Stomach (tissue), 19 donors: ENCODE measurements at places on chromosomes 11 and 22. TPM values are rescaled to one million over a fixed set of nuclear protein-coding genes. Genes with fewer than 3 reads are reported as not detected.

- DNase-seq: no peak
- H3K4me3 ChIP-seq: no peak overlapping the region
- H3K27ac ChIP-seq: no peak overlapping the region
- H3K4me1 ChIP-seq: no peaks in the 10 kb centered on the region
- H3K36me3 ChIP-seq: no peaks in the 10 kb centered on the region
Measured at GRCh38 chr11:132640952-132641351, 891.3 kb downstream of the OPCML start.

DNA sequence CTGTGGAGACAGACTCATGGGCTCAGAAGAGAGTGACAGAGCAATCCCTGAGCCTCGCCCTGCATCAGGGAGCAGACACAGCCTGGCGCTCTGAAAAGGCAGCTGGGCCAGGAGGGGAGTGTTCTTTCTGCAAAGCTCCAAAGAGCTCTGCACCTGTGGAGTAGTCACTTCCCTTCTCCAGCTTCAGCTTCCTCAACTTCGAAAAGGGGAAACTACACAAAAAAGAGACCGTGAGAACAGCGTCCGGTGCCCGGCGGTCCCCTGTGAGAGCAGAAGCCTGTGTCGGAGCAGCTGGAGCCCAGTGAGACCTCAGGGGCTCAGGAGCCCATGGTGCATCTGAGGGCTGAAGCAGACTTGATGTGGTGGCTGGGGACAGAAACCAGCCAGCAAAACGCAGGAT is 35.1 kb downstream of the TP53I11 start:
- no peaks in the 10 kb centered on the region for H3K27me3 ChIP-seq
- no peak for DNase-seq
- H3K4me3 ChIP-seq: no peak overlapping the region
- no peak overlapping the region for H3K27ac ChIP-seq
- peaks cover 25% of the 10 kb centered on the region for H3K4me1 ChIP-seq

DNA sequence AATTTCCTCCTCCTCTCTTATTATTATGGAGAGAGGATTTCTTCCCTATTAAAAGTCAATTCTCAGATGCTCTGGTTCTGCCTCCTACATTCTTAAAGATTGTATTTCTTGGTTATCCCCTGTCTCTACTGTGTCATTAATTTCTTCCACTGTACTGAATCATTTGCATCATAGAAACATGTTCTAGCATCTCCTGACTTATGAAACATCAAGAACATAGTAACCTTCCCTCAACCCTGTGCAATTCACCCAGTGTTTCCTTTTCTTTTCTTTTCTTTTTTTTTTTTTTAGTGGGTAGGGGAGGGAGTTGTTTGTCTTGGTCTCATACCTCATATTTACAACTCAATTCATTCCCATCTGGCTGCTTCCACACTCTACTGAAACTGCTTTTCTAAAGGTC is 288.0 kb upstream of the PLET1 start:
- no peak overlapping the region for H3K4me3 ChIP-seq
- no peaks in the 10 kb centered on the region for H3K27me3 ChIP-seq
- no peak for DNase-seq
- H3K36me3 ChIP-seq: no peaks in the 10 kb centered on the region

- H3K27ac ChIP-seq: no peak overlapping the region
- no peaks in the 10 kb centered on the region for H3K4me1 ChIP-seq
- no peaks in the 10 kb centered on the region for H3K27me3 ChIP-seq
Measured at GRCh38 chr22:27989758-27990450, 70.8 kb upstream of the PITPNB start.

Gene HTR3B
- total RNA-seq: not detected

- DNase-seq: peak; percentile 85
- H3K36me3 ChIP-seq: no peaks in the 10 kb centered on the region
- H3K27ac ChIP-seq: no peak overlapping the region
- no peaks in the 10 kb centered on the region for H3K27me3 ChIP-seq
Measured at GRCh38 chr11:6438979-6439571, 1.7 kb downstream of the HPX start.

- H3K27me3 ChIP-seq: peaks cover 4% of the 10 kb centered on the region
- peak overlapping the region; percentile 39 for H3K27ac ChIP-seq
- H3K36me3 ChIP-seq: no peaks in the 10 kb centered on the region
- peaks cover 13% of the 10 kb centered on the region for H3K4me1 ChIP-seq
- peak; percentile 49 for DNase-seq
Measured at GRCh38 chr11:112525270-112525669, 264.6 kb upstream of the PLET1 start.

- no peaks in the 10 kb centered on the region for H3K4me1 ChIP-seq
- no peak overlapping the region for H3K27ac ChIP-seq
- no peaks in the 10 kb centered on the region for H3K27me3 ChIP-seq
- no peak for DNase-seq
- no peaks in the 10 kb centered on the region for H3K36me3 ChIP-seq
Measured at GRCh38 chr22:39214383-39215069, 30.3 kb downstream of the PDGFB start.

Gene PDE3B
- total RNA-seq: 19.3 TPM

DNA sequence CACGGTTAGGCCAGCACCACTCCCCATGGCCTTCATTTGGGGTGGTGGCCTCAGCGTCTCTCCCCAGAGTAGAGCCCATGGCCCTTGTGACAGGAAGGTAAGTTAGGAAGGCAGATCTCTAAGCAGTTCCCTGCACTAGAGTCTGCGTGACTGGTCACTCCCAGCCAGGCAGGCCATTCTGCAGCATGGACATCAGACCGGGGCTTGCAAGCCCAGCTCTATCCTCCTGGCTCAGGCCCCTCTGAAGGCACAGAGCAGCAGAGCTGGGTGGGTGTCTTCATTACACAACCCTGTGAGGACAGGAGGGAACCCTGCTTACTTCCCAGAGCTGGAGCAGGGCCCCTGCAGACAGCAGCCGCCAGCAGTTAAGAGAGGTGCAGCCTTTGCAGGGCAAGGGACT is 77.3 kb downstream of the PIWIL3 start:
- no peak for DNase-seq
- H3K27me3 ChIP-seq: no peaks in the 10 kb centered on the region
- H3K36me3 ChIP-seq: no peaks in the 10 kb centered on the region
- peak overlapping the region; percentile 55 for H3K27ac ChIP-seq

- H3K4me1 ChIP-seq: no peaks in the 10 kb centered on the region
- DNase-seq: no peak
- no peak overlapping the region for H3K27ac ChIP-seq
- H3K4me3 ChIP-seq: no peak overlapping the region
- peaks cover 5% of the 10 kb centered on the region for H3K36me3 ChIP-seq
Measured at GRCh38 chr22:47115518-47115890, 353.1 kb downstream of the TBC1D22A start.

DNA sequence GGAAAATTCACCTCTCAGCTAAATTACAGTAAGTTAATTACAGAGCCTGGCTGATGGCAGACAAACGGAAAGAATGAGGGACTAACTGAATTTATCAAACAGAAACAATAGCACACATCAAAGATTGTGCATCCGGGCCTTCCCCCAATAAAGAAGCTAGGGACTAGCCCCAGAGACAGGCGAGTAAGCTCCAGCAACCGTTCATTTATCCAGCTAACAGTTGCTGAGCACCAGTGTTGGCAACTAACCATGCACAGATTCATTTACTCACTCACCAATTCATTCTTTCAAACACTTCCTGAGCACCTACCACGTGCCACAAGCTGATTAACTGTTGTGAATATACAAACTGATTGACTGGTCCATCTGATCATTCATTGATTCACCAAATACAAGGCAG is 51.2 kb downstream of the SMCO4 start:
- peaks cover 13% of the 10 kb centered on the region for H3K4me1 ChIP-seq
- H3K4me3 ChIP-seq: no peak overlapping the region
- no peak overlapping the region for H3K27ac ChIP-seq
- H3K27me3 ChIP-seq: no peaks in the 10 kb centered on the region

Gene SCARF2
- 42.9 TPM for total RNA-seq

GRCh38 chr22:31488346-31488883 is 1.2 kb downstream of the EIF4ENIF1 start:
- H3K4me3 ChIP-seq: peak overlapping the region; percentile 85
- H3K4me1 ChIP-seq: peaks cover 31% of the 10 kb centered on the region
- H3K27me3 ChIP-seq: no peaks in the 10 kb centered on the region
- H3K36me3 ChIP-seq: peaks cover 21% of the 10 kb centered on the region

DNA sequence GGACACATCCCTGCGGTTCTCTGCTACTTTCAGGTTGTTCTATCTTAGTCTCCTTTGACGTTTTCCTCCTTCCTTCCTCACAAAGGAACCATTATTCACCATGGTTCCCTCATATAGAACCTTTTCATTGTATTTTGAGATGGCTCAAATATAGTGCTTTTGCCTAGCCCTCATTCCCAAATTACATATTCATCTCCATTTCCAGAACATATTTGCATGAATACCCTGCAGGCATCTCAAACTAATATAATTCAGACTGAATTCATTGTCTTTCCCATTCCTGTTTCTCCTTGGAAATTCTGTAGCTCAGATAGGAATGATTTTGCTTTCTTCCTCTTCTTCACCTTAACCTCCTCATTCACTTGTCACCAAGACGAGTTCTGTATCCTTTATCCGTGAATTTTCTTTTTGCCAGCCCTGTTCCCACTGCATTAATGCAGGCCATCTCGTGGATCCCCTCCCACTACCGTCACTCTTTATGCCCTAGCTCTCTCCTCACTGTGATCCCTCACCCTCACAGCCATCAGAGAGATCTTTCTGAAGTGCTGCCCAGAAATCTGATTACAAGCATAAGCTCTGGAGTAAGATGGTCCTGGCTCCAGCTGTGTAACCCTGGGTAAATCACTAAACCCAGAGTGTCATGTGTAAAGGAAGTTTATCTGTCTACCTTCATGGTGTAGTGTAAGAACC is 23.3 kb downstream of the PIWIL4 start:
- H3K27me3 ChIP-seq: no peaks in the 10 kb centered on the region
- DNase-seq: no peak
- no peak overlapping the region for H3K27ac ChIP-seq
- H3K4me1 ChIP-seq: no peaks in the 10 kb centered on the region
- H3K4me3 ChIP-seq: no peak overlapping the region

DNA sequence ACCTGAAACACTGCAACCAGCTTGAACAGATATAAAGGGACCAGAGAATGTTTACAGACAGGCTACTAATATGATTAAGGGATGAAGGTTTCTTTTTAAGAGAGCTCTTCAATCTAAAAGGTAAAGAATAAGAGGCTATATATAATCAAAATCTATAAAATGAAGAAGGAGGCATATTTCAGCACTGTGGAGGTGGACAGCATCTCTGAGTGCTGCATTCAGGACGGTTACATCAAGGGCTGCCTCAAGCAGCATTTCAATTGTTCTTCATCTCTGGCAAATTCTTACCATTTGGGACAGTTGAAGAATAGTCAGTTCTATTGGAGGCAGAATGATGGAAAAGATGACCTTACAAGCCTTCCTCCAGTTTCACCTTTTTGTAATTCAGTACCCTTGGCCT is 139.6 kb upstream of the LMO1 start:
- H3K4me3 ChIP-seq: no peak overlapping the region
- H3K36me3 ChIP-seq: no peaks in the 10 kb centered on the region
- H3K27ac ChIP-seq: no peak overlapping the region

- H3K4me1 ChIP-seq: peaks cover 30% of the 10 kb centered on the region
- H3K4me3 ChIP-seq: no peak overlapping the region
- no peaks in the 10 kb centered on the region for H3K27me3 ChIP-seq
- H3K27ac ChIP-seq: peak overlapping the region; percentile 84
Measured at GRCh38 chr11:20113149-20113438, 47.2 kb downstream of the DBX1 start.

Gene SHANK2
- total RNA-seq: 126 TPM

Gene PGA5
- 5.9 TPM for total RNA-seq

GRCh38 chr11:75873417-75874221 is 58.6 kb downstream of the UVRAG start:
- no peak overlapping the region for H3K27ac ChIP-seq
- peaks cover 23% of the 10 kb centered on the region for H3K4me1 ChIP-seq
- no peak for DNase-seq
- H3K36me3 ChIP-seq: no peaks in the 10 kb centered on the region
- H3K27me3 ChIP-seq: no peaks in the 10 kb centered on the region

DNA sequence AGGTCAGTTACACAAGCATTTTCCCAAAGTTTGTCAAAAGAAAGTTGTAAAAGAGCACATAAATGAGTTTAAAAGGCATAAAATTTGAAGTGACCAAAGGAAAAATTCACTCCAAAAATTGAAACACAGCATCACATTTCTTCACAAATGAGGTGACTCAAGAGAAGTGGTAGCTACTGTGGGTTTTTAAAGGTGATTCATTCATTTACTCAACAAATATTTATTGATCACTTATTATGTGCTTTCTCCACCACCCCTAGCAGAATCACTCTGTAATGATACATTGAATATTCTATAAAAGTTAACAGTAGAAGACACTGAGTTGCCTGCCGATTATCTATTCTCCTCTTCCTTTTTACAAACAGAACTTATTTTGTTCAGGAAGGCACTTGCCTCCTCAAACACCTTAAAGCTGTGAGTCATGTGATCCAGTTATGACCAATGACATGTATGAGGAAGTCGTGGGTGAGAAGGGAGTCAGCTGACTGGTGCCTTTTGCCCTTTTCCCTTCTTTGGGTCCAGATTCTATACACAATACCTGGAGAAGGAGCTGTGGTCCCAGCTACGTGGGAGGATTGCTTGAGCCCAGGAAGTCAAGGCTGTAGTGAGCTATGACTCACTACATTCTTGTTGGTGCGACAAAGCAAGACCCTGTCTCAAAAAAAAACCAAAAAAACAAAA is 67.7 kb upstream of the CLNS1A start:
- H3K4me1 ChIP-seq: peaks cover 6% of the 10 kb centered on the region
- no peaks in the 10 kb centered on the region for H3K27me3 ChIP-seq
- H3K4me3 ChIP-seq: no peak overlapping the region
- DNase-seq: peak; percentile 6
- peaks cover 34% of the 10 kb centered on the region for H3K36me3 ChIP-seq
